GM23338 (cell line): ENCODE measurements at places on chromosomes 16 and 17. TPM values are rescaled to one million over a fixed set of nuclear protein-coding genes. Genes with fewer than 3 reads are reported as not detected.

DNA sequence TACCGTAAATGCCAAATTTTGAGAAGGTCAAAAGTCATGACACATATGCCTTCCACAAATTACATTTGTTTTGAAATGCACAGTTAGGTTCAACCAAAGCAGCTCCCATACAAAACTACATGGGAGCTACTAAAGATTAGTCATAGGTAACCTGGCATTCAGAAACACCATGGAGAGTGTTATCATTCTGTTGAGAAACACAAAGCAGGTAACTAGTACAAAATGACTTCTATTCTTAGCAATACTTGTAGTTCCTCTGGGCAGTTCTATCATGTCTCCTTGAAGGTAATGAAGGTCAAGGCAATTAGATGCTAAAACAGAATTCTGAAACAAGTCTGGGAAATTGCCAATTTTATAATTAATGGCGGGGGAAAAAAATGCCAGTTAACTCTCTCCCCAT, 39.4 kb downstream of the KCNJ16 start:
- no peaks in the 10 kb centered on the region for H3K36me3 ChIP-seq
- H3K27me3 ChIP-seq: no peaks in the 10 kb centered on the region
- no peaks in the 10 kb centered on the region for H3K4me1 ChIP-seq
- no peak overlapping the region for H3K27ac ChIP-seq
- H3K4me3 ChIP-seq: no peak overlapping the region
- DNase-seq: no peak

DNA sequence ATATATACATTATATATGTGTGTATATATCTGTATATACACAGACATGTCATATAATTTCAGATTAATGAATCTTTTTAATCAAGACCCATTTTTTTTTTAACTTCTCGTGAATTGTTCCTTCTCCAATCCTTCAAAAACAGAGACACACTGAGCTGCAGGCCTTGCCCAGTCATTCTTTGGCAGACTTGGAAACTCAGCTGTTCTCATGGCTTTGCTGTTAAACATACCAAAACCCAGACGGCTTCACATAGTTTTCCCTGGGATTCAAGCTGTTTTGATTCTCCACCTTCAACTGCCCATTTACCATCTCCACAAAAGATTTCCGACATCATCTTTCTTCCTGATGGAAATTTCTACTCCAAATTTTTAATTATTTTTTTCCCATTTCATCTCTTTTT, 148.7 kb downstream of the KCNJ2 start:
- H3K4me1 ChIP-seq: peaks cover 13% of the 10 kb centered on the region
- H3K4me3 ChIP-seq: no peak overlapping the region
- no peaks in the 10 kb centered on the region for H3K27me3 ChIP-seq
- H3K27ac ChIP-seq: no peak overlapping the region
- no peak for DNase-seq
- no peaks in the 10 kb centered on the region for H3K36me3 ChIP-seq

DNA sequence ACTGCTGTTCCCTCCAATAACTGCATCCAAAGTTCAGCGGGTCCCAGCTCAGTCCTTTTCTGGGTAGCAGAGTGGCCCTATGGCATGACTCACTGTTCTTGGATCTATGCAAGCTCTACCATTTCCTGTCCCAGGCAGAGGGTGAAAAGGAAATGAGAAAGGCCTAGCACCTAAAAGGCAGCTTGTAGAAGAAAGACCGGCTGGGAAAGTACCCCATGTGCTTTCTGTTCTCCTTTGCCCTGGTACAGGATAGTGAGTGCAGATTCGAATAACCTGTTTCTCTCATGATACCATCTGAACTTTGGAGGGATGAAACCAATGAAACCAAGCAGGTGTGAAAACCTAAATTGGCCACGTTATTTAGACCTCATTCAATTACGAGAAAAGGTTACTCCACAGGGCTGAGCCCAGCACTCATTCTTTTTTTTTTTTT, 12.7 kb upstream of the HASPIN start:
- peak; percentile 41 for DNase-seq
- H3K27ac ChIP-seq: peak overlapping the region; percentile 56
- no peaks in the 10 kb centered on the region; the same call in none of the 2 replicates for H3K36me3 ChIP-seq
- H3K4me3 ChIP-seq: no peak overlapping the region

DNA sequence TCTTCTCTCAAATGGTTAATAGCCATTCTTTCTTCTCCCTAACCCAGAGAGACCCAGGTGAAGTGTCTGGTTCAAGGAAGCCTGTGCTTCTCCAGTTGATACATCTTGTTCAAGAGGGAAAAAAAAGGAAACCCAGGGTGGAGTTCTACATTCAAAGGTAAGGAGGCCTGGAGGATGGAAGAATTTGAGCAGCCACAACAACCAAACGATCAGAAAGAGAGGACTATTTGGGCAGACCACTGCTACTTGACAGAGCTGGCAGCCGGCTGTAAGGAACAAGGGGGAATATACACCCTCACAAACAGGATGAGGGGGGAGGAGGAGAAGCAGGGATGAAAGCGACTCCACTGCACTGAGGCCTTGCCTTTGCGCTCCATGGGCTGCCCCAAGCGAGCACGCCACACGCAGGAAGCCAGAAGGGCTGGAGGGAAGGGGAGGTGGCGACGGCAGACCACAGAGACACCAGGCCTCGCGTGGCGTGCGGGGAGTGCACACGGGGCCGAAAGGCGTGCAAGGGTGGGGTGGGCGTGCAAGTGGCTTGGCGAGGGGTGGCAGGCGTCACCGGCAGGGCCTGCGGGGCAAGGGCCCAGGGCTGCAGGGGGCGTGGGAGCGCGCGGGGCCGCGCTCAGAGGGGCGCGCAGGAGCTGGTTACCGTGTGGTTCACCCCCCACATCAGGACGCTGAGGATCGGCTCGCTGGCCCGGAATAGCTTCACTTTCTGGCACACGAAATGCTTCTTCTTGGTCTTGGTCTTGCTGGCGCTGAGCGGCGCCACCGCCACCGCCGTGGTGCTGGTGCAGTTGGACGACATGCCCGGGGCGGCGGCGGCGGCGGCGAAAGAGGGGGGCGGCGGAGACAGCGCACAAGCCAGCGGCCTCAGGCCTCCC, 499 bp downstream of the PIP4K2B start:
- no peak overlapping the region for H3K27ac ChIP-seq
- DNase-seq: peak; percentile 45
- no peaks in the 10 kb centered on the region for H3K27me3 ChIP-seq
- peaks cover 16% of the 10 kb centered on the region for H3K4me1 ChIP-seq

GRCh38 chr16:17416461-17417311, 54.1 kb downstream of the XYLT1 start:
- H3K36me3 ChIP-seq: peaks cover 6% of the 10 kb centered on the region; the same call in 1 of the 2 replicates
- H3K27ac ChIP-seq: no peak overlapping the region
- DNase-seq: peak; percentile 78
- H3K4me3 ChIP-seq: no peak overlapping the region
- no peaks in the 10 kb centered on the region for H3K27me3 ChIP-seq
- peaks cover 19% of the 10 kb centered on the region for H3K4me1 ChIP-seq

GRCh38 chr17:81158688-81159590, 6.4 kb upstream of the PVALEF start:
- no peaks in the 10 kb centered on the region for H3K4me1 ChIP-seq
- no peak overlapping the region for H3K4me3 ChIP-seq
- no peak overlapping the region for H3K27ac ChIP-seq
- DNase-seq: no peak

GRCh38 chr16:49600976-49601375, 227.4 kb downstream of the C16orf78 start:
- H3K4me1 ChIP-seq: peaks cover 13% of the 10 kb centered on the region
- no peak overlapping the region for H3K27ac ChIP-seq
- H3K36me3 ChIP-seq: no peaks in the 10 kb centered on the region

Gene CDRT15L2
- total RNA-seq: not detected in 2 replicates

GRCh38 chr17:45908935-45909334, 14.6 kb downstream of the MAPT start:
- no peaks in the 10 kb centered on the region for H3K36me3 ChIP-seq
- peaks cover 30% of the 10 kb centered on the region for H3K4me1 ChIP-seq
- DNase-seq: no peak
- no peak overlapping the region for H3K27ac ChIP-seq
- no peak overlapping the region for H3K4me3 ChIP-seq

Gene KRTAP2-1
- not detected in 2 replicates for total RNA-seq

GRCh38 chr17:66415366-66416206, 113.2 kb downstream of the PRKCA start:
- no peak overlapping the region for H3K4me3 ChIP-seq
- H3K4me1 ChIP-seq: 0 out of 2 replicates have a peak, but pooled peaks cover under 1% of the 10 kb centered on the region
- DNase-seq: no peak
- no peaks in the 10 kb centered on the region for H3K27me3 ChIP-seq
- no peak overlapping the region for H3K27ac ChIP-seq
- no peaks in the 10 kb centered on the region for H3K36me3 ChIP-seq

GRCh38 chr17:18950944-18951905, 740 bp upstream of the SLC5A10 start:
- no peak for DNase-seq
- H3K4me1 ChIP-seq: no peaks in the 10 kb centered on the region
- H3K27ac ChIP-seq: no peak overlapping the region
- H3K4me3 ChIP-seq: no peak overlapping the region
- no peaks in the 10 kb centered on the region for H3K27me3 ChIP-seq
- H3K36me3 ChIP-seq: no peaks in the 10 kb centered on the region

Gene FSCN2
- total RNA-seq: 1.6 TPM in 1 of 2 replicates, not detected in the other

DNA sequence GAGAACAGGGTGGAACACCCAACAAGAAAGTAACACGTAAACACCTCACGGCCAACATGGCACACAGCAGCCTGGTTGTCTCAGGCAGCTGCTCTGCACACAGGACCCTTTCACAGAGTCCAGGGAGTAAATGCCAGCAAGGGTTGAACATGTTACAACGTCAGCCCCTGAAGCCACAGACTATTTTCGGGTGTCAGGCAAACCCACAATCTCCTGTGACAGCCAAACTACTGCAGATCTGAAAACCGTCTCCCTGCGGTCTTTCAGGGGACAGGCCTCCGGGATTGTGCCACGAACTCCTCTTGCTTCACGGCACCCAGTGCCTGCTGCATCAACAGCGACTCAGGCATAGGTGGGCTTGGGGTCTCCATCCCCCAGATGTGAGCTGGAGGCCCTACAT, 127.7 kb downstream of the XYLT1 start:
- H3K36me3 ChIP-seq: no peaks in the 10 kb centered on the region
- DNase-seq: no peak
- no peaks in the 10 kb centered on the region for H3K4me1 ChIP-seq
- no peak overlapping the region for H3K4me3 ChIP-seq
- H3K27me3 ChIP-seq: no peaks in the 10 kb centered on the region
- no peak overlapping the region for H3K27ac ChIP-seq

Gene ZG16B
- not detected in 2 replicates for total RNA-seq

DNA sequence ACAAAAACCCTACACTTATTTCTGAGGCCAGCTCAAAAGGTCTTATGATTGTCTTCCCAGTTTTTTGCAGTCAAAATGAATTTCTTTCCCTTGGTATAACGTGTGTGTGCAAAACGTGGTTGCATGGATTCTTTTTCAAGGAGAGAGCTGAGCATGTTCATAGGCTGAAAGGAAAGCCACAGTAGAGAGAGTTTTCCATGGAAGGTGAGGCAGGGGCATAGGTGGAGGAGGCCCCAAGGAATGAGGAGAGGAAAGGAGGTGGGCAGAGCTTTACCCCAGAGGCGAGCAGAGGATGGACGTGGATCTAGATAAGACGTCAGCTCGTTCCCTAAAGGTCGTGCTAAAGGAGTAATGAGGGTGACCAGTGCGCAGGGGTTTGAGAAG, 22.8 kb downstream of the TRPV2 start:
- H3K27ac ChIP-seq: peak overlapping the region; percentile 94
- H3K4me1 ChIP-seq: peaks cover 38% of the 10 kb centered on the region
- H3K27me3 ChIP-seq: no peaks in the 10 kb centered on the region
- H3K4me3 ChIP-seq: peak overlapping the region; percentile 42
- H3K36me3 ChIP-seq: peaks cover 33% of the 10 kb centered on the region

Gene DRC7
- not detected in 2 replicates for total RNA-seq

- no peaks in the 10 kb centered on the region for H3K4me1 ChIP-seq
- H3K27me3 ChIP-seq: no peaks in the 10 kb centered on the region
- peaks cover 5% of the 10 kb centered on the region; the same call in 1 of the 2 replicates for H3K36me3 ChIP-seq
- no peak for DNase-seq
- no peak overlapping the region for H3K27ac ChIP-seq
Measured at GRCh38 chr17:71361656-71362450, 759.0 kb upstream of the SOX9 start.

GRCh38 chr16:74709441-74709877, 8.8 kb upstream of the MLKL start:
- H3K36me3 ChIP-seq: no peaks in the 10 kb centered on the region
- no peak overlapping the region for H3K4me3 ChIP-seq
- H3K4me1 ChIP-seq: no peaks in the 10 kb centered on the region

DNA sequence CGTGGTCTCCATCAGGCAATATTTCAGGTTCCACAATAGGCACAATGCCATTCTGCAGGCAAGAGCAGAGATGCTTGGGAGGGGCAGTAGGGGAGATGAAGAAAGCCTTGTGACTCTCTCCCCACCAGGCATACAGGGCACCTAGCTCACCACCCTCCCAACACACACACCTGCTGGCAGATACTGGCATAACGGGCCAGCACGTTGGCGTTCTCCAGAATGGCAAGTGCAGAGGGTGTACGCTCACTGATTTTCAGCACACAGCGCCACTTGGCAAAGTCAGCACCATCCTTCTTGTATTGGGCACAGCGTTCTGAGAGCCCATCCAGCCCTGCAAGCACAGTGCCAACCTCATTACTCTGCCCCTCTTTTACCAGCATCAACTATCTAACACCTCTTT, 2.2 kb downstream of the ALDOC start:
- no peak for DNase-seq
- peaks cover 4% of the 10 kb centered on the region; the same call in 1 of the 2 replicates for H3K27me3 ChIP-seq
- no peak overlapping the region for H3K4me3 ChIP-seq
- H3K27ac ChIP-seq: no peak overlapping the region
- H3K4me1 ChIP-seq: peaks cover 30% of the 10 kb centered on the region
- H3K36me3 ChIP-seq: peaks cover 19% of the 10 kb centered on the region

Gene MSLN
- total RNA-seq: 0.10 TPM in 1 of 2 replicates, not detected in the other

DNA sequence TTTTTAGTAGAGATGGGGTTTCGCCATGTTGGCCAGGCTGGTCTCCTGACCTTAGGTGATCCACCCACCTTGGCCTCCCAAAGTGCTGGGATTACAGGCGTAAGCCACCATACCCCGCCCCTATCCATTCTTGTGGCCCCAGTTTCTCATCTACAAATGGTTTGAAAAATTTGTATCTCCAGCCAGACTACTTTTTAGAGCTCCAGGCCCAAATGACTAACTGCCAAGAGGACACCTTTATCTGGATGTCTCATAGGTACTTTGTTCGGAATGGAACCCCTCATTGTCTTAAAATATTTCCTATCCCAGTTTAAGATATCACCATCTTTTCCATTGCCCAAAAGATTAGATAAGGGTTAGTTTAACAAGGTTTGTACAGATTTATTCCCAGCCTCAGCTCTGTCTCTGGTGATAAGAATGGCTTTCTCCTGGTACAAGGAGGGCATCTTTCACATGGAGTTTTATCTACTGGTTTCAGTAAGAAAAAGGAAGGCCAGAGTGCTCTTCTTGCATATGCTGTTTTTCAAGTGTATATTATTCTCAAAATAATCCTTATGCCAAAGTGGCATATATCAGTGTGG, 4.9 kb upstream of the CDC27 start:
- no peaks in the 10 kb centered on the region for H3K27me3 ChIP-seq
- no peak overlapping the region for H3K4me3 ChIP-seq
- H3K27ac ChIP-seq: no peak overlapping the region
- H3K36me3 ChIP-seq: no peaks in the 10 kb centered on the region
- peaks cover 4% of the 10 kb centered on the region; the same call in 1 of the 2 replicates for H3K4me1 ChIP-seq
